Spinal cord (tissue), 10 donors: ENCODE measurements at places on chromosomes 2 and 18.
A peak's percentile ranks its signal among the peaks of the same experiment; 100 is the strongest.

DNA sequence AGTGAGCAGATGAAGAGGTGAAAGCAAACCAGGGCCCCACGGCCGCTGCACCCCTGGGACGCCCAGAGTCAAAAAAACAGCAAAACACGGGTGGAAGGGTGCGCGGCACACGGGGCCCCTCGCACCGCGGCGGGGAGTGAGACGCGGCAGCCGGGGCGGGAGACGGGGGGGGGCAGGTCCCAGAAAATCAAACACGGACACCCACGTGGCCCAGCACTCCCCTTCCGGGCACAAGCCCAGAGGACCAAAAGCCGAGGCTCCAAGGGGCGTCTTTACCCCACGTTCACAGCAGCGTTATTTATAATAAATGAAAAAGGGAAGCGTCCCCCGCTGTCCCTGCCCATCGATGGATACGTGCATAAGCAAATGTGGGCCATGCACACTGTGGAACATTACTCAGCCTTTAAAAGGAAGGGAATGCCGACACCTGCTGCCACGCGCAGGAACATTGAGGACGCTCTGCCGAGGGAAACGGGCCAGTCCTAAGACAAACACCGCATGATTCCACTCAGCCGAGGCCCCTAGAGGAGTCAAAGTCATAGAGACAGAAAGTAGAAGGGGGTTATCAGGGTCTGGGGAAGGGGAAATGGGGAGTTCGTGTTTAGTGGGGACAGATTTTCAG, 677 bp upstream of the COPS9 start:
- no peak for DNase-seq

- DNase-seq, result no peak
Observed at GRCh38 chr18:7601246-7601615, 34.1 kb downstream of the PTPRM start.

- no peak for DNase-seq
Observed at GRCh38 chr2:188471166-188471565, 179.5 kb downstream of the GULP1 start.

DNA sequence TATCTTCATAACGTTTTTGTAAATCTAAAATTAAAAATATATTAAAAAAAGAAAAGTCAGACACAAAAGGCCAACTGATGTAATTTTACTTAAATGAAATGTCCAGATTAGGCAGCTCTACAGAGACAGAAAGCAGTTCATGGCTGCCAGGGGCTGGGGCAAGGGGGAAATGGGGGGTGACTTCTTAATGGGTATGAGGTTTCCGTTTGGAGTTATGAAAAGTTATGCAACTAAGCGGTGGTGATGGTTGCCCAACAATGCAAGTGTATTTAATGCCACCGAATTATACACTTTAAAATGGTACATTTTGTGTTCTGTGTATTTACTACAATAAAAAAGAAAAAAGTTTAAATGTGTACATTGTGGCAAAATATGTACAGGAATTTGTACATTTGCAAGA, 70.2 kb upstream of the TEX51 start:
- DNase-seq, result no peak

GRCh38 chr18:60350941-60351340, 21.6 kb downstream of the MC4R start:
- peak; percentile 58 for DNase-seq

GRCh38 chr2:25951071-25951547, 31.2 kb downstream of the KIF3C start:
- DNase-seq, result peak; percentile 70

DNA sequence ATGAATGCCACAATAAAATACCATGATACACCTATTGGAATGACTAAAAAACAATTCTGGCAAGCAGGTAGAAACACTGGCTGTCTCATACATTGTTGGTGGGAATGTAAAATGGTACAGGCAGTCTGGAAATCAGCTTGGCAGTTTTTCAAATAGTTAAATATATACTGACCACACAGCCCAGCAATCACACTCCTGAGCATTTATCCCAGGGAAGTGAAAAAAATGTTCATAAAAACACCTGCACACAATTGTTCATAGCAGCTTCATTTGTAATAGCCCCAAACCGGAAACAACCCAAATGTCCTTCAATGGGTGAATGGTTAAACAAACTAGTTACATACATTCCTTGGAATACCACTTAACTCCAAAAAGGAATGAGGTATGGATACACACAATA, 137.2 kb downstream of the TFCP2L1 start:
- DNase-seq, result no peak

- DNase-seq, result no peak
Observed at GRCh38 chr2:49860834-49861233, 706.5 kb upstream of the FSHR start.

GRCh38 chr2:48066000-48066399, 159.7 kb upstream of the FBXO11 start:
- no peak for DNase-seq

GRCh38 chr2:29714333-29714732, 207.1 kb downstream of the ALK start:
- no peak for DNase-seq

GRCh38 chr2:232315049-232315922, 63.3 kb upstream of the ALPP start:
- peak; percentile 30 for DNase-seq

DNA sequence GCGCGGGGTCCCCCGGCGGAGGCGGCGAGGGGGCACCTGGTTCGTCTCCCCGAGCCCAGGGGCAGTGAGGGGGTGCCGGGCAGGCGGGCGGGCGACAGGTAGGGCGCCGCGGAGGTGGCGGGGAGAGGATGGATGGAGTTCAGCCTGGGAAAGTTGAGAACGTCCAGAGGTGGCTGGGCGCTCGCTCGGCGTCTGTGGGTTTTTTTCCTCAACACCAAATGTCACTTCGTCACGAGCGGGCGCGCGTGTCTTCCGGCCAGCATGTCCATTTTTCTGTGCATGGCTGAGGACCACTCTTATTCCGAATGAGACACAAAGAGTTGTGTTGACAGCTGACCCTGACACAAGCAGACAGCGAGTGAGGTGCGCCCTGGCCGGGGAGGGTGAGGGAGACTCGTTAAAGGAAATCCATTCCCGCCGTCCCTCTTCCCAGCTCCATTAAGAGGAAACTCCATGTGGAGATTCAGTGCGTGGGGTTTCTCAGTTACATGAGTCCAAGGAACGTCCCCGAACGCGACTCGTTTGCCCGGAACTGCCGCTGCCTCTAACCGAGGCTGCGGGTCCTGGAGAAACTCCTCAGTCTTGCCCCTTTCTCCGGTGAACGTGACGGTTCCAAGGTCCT, 859 bp downstream of the GREB1L start:
- peak; percentile 14 for DNase-seq

DNA sequence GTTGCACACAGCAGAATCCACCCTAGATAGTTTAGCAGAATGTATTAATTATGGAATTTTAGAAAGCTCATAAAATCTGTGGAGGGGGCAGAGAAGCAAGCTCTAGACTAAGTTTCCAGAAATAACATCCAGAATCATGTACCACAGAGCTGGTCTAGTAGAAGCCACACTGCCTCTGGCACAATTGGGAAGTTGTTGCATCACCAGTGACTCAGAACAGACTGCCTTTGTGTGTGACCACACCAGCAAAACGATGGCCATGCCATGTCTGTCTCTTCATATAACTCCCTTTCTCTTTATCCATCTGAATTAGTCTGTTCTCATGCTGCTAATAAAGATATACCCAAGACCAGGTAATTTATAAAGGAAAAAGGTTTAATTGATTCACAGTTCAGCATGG, 158.9 kb downstream of the CCDC148 start:
- no peak for DNase-seq

GRCh38 chr2:240159251-240159839, 18.9 kb upstream of the OTOS start:
- no peak for DNase-seq

GRCh38 chr2:240567872-240568677, at the start of gene RNPEPL1:
Gene RNPEPL1 (plus strand): TSS chr2:240568484. CDS start chr2:240568587, 103 bp downstream.
- DNase-seq, result no peak

GRCh38 chr18:5167831-5168230, 29.2 kb downstream of the AKAIN1 start:
- no peak for DNase-seq

- no peak for DNase-seq
Observed at GRCh38 chr2:154974041-154974440, 275.5 kb downstream of the KCNJ3 start.

DNA sequence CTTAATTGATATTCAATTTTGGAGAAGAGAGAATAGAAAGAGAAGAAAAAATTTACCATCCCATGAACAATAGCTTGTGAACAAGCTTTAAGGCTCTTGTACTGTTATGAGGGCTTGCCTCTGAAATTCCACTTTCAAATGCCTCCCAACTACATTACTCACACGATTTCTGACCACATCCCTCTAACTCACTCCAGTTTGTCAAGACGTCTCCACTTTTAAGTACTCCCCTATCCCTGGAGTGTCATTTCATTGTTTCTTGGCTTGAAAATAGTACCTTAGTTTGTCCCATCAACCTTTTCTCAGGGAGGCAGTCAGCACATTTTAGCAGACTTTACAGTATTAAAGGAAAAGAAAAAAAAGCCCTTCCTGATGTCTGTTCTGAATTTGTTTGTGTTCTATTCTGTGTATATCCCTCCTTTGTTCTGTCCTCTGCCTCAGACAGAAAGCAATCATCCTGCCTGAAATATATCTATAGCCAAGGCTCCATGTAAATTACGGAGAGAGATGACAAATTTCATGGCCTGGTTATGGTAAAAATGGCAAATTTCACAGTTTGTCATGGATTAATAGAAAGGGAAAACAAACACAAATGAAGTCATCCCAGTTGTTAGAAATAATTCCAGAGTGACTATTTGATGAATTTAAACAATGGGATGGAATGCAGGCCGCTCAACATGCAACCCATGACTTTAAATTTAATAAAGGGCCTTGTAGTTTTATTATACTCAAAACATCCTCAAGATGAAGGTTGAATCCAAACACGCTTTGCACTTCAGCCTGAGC, 228.8 kb downstream of the ETAA1 start:
- DNase-seq, result no peak

GRCh38 chr2:24594283-24594682, 103.2 kb downstream of the NCOA1 start:
- no peak for DNase-seq

GRCh38 chr2:219731173-219731572, 103.7 kb downstream of the SLC4A3 start:
- no peak for DNase-seq

GRCh38 chr2:102283996-102284395, 27.4 kb upstream of the IL1RL1 start:
- no peak for DNase-seq

DNA sequence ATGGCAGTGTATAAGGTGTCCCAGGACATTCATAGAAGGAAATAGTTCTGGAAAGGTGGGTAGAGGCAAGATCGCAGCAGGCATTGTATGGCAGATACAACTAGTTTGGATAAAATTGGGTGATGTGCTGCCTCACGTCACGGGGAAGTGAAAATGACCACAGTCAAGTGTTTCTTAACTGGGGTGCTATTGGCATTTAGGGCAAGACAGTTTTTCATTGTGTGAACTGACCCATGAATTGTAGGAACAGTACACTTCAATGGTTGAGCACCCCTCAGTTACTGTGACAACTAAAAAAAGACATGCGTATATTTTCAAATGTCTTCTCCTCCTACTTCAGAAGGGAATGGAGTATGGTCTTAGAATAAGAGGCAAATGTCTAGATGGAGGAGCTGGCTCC, 22.3 kb upstream of the CYRIA start:
- DNase-seq, result no peak

DNA sequence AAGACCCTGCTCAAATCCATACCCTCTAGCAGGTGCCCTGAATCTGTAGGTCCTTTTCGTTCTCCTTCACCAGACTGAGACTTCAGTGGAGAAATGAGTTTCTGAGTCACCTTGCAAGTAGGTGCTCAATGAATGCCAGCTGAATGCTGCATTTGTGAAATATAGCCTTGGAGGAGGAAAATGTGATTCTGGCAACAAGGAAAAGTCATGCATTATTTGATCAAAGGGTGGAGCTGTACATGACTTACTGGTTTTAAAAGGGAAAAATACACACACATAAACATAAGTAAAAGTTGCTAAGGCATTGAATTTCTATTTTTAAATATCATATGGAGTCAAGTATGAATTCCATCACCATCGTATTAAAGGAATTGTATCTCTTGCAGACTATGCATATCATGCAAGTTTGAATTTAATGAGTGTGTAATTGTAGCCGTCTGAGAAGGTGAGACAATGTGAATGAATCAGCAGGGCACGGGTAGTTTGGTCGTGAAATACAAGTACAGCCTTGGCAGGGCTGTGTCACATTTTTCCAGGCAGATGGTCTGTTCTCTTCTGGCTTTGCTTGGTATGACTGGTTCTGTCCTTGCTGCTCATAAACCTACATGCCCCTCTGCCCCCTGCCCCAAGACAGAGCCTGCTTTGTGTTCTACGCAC, 160.8 kb downstream of the COL6A3 start:
- DNase-seq, result no peak

GRCh38 chr2:240462707-240463273, 27.3 kb downstream of the GPC1 start:
- DNase-seq, result no peak

DNA sequence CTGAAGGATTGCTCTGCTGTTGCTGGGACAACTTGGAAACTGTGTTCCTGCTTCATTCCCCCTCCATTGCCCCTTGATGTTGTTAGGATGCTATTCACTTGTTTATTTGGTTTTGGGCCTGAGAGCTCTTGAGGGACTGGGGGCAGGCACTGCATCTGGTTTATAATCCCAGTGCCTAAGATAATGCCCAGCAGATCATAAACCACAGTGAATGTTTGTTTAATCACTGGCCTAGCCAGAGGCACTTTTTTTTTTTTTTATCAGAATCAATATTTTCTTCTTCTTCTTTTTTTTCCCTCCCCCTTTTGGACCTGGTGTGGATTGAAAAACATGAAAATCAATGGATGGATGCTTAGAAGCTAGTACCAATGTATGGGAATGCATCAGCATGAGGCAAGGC, 38.1 kb downstream of the KCNS3 start:
- no peak for DNase-seq

DNA sequence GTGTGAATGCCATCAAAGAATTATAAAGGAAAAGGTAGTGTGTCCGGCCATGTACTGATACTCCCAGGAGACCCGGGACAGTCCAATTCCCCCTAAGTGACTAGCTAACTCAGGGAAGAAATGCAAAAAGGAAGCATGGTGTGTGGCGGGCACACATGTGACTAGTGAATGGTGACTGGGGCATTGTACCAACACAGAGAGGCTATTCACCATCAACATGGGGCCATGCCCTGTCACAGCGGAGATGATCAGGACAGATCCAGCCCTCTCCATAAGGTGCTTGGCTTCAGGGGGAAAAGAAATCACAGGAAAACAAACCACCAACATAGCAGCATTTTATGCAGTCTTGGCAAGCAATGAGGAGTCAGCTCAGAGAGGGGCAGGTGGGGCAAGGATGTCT, 34.3 kb downstream of the FAM168B start:
- peak; percentile 68 for DNase-seq

DNA sequence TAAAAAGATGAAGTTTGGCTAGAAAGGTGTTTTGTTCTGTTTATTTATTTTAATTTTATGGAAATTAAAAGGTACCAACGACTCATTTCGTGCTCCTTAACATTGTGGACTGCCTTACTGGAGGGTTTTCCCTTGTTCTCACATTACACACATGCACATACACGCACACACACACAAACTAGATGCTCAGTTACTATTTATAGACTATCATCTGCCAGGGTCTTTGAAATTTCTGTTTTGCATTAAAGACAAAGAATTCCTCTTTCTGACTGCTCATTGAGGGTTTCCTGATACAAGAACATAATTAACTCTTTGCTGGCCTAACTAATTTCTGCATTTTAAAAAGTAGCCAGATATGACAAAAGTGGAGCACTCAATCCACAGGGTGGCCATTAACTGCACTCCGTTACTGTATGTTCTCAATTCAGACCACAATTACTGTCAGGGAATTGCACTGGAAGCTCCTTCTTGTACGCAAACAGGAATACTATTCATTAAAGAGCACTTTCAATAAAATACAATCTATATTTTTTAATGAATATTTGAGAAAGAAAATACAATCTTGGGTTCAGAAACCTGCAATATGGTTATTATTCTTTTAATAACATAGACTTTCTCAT, 366.9 kb upstream of the GALNT5 start:
- DNase-seq, result no peak
